Activated T-cell treated with anti-CD3 and anti-CD28 coated beads, Interleukin-2, amount 50 U/mL, for 72 hours (primary cell): ENCODE measurements at places on chromosomes 7 and 10.

GRCh38 chr7:140058517-140058916 lies 4.2 kb downstream of the PARP12 start:
- peaks cover 71% of the 10 kb centered on the region for H3K4me1 ChIP-seq
- DNase-seq = no peak
- no peaks in the 10 kb centered on the region for H3K27me3 ChIP-seq

DNA sequence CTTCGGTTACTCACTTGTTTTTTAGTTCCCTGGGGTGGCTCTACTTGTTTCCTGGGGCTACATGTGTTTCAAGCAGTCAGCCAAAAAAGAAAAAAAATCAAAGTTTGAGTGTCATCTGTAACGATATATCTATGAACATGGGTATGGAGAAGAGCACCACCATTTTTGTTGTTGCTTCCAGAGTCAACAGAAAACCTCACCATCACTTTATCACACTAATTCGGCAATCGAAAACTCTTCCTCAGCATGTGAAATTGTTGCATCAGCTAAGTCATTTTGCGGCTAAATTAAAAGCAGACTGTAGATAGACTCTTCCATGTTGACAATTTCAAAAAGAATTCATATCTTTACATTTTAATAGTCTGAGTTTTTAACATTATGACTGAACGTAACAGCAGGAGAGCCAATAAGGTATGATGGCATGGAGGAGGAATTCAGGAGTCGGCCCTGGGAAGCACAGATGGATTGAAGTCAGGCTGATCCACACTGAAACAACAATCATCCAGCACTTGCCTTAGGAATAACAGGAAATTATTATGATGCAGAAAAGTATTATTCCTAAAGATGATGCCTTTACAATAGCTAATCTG lies 455.7 kb upstream of the KLF6 start:
- no peak overlapping the region for H3K4me3 ChIP-seq
- no peaks in the 10 kb centered on the region for H3K36me3 ChIP-seq
- H3K27me3 ChIP-seq = peaks cover 13% of the 10 kb centered on the region
- no peak for DNase-seq
- H3K4me1 ChIP-seq = peaks cover 33% of the 10 kb centered on the region

- peak; percentile 83 for DNase-seq
- H3K27ac ChIP-seq = peak overlapping the region; percentile 88
- peak overlapping the region; percentile 32 for H3K4me3 ChIP-seq
- H3K36me3 ChIP-seq = peaks cover 3% of the 10 kb centered on the region
- peaks cover 83% of the 10 kb centered on the region for H3K4me1 ChIP-seq
Observed at GRCh38 chr10:110425684-110426293, 71.9 kb upstream of the DUSP5 start.

DNA sequence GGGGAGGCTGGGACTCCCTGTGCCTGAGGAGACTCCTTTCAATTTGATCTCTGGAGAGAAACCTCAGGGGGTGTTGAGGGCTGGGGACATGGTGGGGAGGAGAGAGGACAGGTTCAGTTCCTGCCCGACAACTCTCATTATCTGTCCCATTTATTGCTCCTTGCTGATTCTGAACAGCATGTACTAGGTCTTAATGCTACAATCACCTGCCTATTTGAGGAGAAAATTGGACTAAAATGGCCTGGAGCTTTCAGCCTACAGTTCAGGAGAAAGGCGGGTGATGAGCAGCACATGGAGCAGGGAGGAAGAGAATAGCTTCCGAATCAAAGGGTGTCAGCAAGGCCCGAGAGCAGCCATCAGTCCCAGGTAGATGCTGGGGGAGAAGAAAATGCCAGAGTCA lies 30.0 kb upstream of the ADCYAP1R1 start:
- H3K27ac ChIP-seq = no peak overlapping the region
- no peak overlapping the region for H3K4me3 ChIP-seq
- H3K27me3 ChIP-seq = peaks cover 6% of the 10 kb centered on the region
- peaks cover 2% of the 10 kb centered on the region for H3K36me3 ChIP-seq
- H3K4me1 ChIP-seq = peaks cover 46% of the 10 kb centered on the region

DNA sequence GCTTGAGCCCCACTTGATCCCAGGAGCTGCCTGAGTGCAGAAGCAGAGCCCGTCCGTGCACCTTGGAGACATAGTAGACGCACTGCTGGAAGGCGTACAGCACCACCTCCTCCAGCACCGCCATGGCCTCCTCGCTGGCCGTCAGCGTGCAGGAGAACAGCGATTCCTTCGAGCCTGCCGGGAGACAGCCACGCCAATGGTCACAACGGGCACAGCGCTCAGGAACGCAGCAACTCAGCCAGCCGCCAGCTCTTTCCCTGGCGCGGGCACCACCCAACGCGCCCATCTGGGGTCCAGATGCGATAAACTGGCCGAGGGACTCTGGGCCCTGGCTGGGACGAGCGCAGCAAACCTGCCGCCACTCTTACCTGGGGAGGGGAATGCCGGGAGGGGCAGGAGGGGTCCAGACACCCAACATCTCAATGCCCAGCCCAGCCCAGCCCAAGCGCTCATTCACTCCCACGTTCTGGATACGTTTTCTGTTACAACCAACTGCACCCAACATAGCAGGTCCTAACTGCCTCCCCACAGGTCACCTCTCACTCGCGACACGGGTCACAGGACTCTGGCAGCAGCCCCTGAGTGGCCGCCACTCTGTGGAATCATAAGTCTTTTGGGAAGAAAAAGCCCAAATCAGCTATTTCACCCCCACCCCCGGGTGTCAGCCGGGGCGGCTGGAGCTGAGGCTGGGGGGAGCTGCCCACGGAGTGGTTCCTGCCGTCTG lies 41.9 kb downstream of the AP5Z1 start:
- no peaks in the 10 kb centered on the region for H3K36me3 ChIP-seq
- H3K27me3 ChIP-seq = peaks cover 7% of the 10 kb centered on the region
- H3K4me1 ChIP-seq = no peaks in the 10 kb centered on the region
- H3K27ac ChIP-seq = no peak overlapping the region
- no peak for DNase-seq

DNA sequence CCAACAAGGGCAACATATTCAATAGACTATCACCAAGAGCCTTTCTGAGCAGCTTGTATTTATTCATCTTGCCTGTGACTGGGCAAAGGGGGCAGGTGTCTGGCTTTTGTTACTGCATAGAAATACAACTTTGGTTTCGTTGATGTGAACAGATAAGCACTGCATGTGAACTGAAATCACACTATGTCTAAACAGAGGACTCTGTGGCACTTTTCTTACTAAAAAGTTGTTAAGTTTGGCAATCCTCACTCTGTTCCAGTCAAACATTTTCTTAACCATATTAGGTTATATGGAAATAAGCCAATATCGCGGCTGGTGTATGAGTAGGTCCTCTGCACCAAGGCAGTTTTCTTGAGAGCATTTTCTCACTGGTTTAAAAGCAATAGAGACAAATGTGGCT lies 48.5 kb downstream of the CALD1 start:
- H3K27me3 ChIP-seq = no peaks in the 10 kb centered on the region
- H3K4me1 ChIP-seq = no peaks in the 10 kb centered on the region
- no peak overlapping the region for H3K4me3 ChIP-seq
- no peak for DNase-seq

DNA sequence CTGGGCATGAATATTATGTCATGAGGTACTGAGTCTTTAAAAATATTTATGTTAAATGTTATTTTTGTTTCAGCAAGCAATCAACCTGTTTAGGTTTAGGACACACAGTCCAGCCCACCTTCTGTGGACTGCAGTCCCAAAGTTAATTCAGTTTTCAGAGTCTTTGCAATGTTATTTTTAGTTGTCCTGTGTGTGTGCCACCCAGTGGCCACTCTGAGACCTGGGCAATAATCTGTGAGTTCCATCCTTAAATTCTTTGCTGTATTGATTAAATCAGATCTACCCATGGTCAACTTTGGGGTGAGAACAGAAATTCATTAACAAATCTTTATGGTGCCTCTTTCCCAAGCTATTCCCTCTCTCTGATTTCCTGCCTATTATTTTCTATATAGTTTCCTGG lies 415.1 kb downstream of the CCSER2 start:
- no peak for DNase-seq
- no peak overlapping the region for H3K4me3 ChIP-seq
- no peaks in the 10 kb centered on the region for H3K27me3 ChIP-seq
- H3K4me1 ChIP-seq = no peaks in the 10 kb centered on the region
- no peaks in the 10 kb centered on the region for H3K36me3 ChIP-seq
- H3K27ac ChIP-seq = no peak overlapping the region

- peak overlapping the region; percentile 9 for H3K4me3 ChIP-seq
- H3K36me3 ChIP-seq = peaks cover 36% of the 10 kb centered on the region
- H3K27ac ChIP-seq = peak overlapping the region; percentile 100
- H3K4me1 ChIP-seq = peaks cover 97% of the 10 kb centered on the region
- no peak for DNase-seq
Observed at GRCh38 chr7:130938661-130939060, 204.7 kb upstream of the KLF14 start.

GRCh38 chr10:71059054-71059818 lies 153.1 kb upstream of the UNC5B start:
- no peak for DNase-seq
- H3K27me3 ChIP-seq = no peaks in the 10 kb centered on the region
- no peaks in the 10 kb centered on the region for H3K4me1 ChIP-seq
- H3K36me3 ChIP-seq = no peaks in the 10 kb centered on the region
- H3K4me3 ChIP-seq = no peak overlapping the region
- H3K27ac ChIP-seq = no peak overlapping the region

DNA sequence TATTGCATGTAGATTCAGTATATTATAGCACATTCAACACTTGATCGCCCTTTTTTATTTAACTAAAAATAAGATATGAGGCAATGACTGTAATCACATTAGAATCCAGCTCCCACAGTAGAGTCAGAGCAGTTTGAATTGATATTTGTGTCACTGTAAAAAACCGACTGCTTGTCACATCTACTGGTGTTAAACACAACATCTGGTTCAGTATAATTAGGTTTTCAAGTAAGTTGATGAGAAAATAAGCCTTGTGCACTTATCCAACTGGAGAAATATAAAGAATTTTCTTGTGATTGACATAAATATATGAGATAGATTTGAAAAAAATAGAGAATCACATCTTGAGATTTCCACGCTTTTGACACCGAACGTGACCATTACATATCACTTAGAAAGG lies 69.0 kb downstream of the CHRM2 start:
- no peaks in the 10 kb centered on the region for H3K36me3 ChIP-seq
- no peak for DNase-seq
- no peaks in the 10 kb centered on the region for H3K4me1 ChIP-seq
- no peak overlapping the region for H3K4me3 ChIP-seq
- H3K27me3 ChIP-seq = no peaks in the 10 kb centered on the region

GRCh38 chr10:98340940-98341310 lies 72.9 kb upstream of the LOXL4 start:
- H3K27ac ChIP-seq = no peak overlapping the region
- H3K27me3 ChIP-seq = peaks cover 34% of the 10 kb centered on the region
- H3K4me1 ChIP-seq = no peaks in the 10 kb centered on the region
- H3K4me3 ChIP-seq = no peak overlapping the region
- no peaks in the 10 kb centered on the region for H3K36me3 ChIP-seq
